ENCODE measurements at places on chromosomes 2 and 18.
A peak's percentile ranks its signal among the peaks of the same experiment; 100 is the strongest.

DNA sequence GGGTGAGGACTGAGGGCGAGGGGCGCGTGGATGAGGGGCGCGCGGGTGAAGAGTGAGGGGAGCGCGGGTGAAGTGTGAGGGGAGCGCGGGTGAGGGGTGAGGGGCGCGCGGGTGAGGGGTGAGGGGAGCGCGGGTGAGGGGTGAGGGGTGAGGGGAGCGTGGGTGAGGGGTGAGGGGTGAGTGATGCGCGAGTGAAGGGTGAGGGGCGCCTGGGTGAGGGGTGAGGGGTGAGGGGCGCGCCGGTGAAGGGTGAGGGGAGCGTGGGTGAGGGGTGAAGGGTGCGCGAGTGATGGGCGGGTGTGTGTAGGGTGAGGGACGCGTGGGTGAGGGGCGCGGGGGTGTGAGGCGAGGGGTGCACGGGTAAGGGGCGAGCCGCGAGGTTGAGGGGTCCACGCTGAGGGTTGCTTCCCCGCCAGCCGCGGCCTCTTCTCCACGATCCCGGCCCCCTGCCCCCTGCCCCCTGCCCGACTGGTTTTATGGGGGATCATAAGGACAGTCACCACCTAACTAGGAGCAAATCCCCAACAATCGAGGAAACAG, 1.1 kb upstream of the SLC66A2 start:
- no peak for DNase-seq

DNA sequence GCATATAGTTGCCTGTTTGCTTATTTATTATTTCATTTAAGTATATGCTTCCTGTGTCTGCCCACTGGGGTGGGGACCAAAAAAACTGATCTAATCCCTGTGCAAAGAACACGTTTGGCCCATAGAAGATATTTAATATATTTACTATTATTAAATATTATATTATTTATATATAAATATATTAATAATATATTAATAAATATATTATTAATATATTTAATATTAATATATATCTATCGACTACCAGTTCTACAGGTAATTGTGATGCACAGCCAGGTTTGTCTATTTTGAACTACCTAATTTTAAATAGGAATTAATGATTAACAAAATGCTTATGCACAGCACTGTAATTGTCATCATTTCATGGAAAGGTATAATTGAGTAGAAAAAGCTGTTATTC, 288.9 kb upstream of the LYPD1 start:
- no peak for DNase-seq

GRCh38 chr2:31812051-31812798, 198.6 kb downstream of the MEMO1 start:
- DNase-seq = no peak

DNA sequence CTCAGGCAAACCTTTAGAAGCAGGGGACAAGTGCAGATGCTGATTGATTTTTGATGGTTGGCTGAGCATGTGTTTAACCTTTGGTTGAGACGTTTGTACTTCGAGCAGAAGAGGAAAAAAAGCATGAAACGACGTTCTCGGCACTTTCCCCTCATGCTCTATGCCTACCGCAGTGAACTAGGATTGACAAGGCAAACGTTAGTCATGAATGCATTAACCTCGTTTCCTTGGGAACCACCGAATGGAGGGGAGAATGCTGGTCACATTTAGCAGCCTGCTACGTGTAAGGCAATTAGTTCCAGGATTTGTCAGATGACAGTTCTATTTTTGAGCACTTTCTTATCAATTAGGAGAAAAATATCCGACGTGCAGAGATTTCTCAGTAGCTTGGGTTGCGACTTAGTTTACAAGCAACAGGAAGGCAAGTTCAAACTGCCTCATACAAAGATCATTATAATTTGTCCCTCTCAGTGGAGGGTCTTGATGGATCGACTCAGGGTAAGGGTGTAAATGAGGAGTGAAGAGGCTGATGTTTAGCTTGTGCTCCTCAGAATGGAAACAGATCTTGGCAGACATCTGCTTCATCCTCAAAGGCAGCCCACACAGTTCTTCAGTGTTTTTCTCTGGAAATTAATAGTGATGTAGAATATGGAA, 47.4 kb upstream of the GPR45 start:
- no peak for DNase-seq

DNA sequence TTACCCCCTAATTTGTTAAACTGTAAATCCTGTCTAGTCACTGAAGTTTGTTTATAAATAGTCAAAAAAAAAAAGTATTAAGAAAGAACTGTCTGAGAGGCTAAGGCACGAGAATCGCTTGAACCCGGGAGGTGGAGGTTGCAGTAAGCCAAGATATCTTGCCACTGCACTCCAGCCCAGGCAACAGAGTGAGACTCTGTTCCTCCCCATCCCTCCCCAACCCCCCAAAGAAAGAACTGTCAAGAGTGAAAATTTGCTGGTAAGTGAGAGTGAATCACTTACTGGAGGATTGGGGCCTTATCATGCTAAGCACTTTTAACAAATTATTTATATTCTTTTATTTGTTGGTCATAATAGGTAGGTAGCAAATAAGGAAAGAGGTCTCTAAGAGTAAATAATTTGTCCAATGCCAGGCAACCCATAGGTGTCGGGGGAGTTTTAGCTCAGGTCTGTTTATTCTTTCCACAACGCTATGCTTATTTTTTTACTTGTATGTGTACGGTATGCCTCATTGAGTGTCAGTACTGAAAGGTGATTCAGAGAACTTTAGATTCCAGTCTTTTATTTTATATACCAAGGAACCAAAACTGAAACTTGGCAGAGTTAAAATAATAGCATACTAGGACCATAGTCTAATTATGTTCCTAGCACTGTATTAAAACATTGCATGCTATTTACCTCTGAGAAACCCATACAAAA, 2.5 kb downstream of the TAF4B start:
- no peak for DNase-seq

GRCh38 chr2:34519659-34520058, 920.6 kb upstream of the FAM98A start:
- no peak for DNase-seq

DNA sequence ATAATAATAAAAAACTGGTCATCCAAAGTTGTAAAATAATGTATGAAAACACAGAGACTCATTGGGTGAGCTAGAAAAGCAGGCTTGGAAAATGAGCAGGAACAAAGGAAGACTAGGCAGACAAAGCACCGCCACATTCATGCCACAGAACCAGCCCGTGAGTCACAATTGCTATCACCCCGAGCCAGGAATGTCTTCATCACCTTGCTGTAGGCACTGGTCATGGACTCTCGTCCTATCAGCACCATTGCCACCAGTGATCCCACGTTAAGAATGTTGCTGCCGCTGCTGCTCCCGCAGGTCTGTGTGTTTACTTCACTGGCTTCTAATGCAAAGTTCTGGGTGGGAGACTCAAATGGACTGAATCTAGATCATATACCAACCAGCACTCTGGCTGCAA, 417.9 kb downstream of the PID1 start:
- no peak for DNase-seq

GRCh38 chr2:239626961-239627592, 226.3 kb upstream of the HDAC4 start:
- no peak for DNase-seq

DNA sequence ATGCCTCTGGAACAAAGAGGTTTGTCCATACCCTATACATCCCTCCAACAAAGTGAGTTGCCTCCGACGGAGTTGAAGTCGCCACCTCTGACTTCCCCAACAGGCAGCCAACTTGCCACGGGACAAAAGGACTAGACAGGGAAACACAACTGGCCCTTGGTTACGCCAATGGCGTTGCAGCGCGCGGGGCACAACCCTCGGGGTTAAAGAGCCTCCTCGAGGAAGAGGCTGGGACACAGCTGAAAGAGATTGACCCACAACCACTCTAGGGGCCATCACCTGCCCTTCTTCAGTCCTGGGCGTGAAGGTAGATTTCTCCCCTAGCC, 545 bp downstream of the GTF3C2 start:
- DNase-seq = peak; percentile 46

DNA sequence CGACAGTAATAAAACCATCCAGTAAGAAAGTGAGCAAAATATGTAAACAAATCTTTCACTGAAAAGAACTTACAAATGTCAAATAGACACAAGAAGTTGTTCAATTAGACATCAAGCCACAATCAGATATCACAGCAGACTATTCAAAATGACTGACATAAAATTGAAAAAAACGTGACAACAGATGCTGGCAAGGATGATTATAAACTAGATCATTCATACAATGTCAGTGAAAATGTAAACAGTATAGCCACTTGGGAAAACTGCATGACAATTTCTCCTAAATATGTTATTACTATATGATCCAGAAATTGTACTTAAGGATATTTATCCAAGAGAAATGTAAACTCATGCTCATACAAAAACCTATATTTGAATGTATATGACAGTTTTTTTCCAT, 609.4 kb upstream of the CNTNAP5 start:
- no peak for DNase-seq

- no peak for DNase-seq
Measured at GRCh38 chr2:3516831-3517230, 2.5 kb downstream of the ADI1 start.

- DNase-seq = no peak
Measured at GRCh38 chr18:34796035-34796657, 86.0 kb downstream of the DTNA start.

DNA sequence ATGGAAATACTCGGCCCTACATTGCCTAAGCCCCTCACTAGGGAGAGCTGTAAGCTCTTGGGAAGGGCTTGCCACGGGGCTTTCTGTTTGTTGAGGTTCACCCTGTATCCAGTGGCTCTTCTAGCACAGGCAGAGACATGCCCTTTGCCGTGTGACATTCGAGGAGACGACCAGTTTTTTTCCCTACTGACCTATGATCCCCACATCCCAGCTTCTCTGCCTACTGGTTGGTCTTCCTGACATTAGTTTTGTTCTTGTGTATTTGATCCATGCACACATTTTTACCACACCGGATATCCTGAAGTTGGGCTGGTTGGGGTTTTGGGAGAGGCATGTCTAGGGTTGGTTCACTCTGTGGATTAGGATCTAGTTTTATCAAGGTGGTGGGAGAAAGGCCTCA, 69.3 kb downstream of the NPAS2 start:
- DNase-seq = no peak

DNA sequence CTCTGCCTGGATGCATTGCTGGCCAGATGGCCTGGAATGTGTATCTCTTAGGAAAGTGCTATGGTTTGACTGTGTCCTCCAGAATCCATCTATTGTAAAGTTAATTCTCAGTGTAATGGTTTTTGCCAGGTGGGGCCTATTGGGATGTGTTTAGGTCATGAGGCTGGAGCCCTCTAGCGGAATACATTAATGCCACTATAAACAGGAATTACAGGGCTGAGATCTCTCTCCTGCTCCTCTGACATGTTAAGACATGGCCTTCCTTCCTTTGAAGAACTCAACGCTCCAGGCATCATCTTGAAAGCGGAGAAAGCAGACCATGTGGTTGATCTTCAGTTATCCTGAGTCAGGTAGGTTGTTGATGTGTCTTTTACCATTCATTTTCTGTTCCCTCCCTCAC, 276.4 kb downstream of the RPIA start:
- no peak for DNase-seq

DNA sequence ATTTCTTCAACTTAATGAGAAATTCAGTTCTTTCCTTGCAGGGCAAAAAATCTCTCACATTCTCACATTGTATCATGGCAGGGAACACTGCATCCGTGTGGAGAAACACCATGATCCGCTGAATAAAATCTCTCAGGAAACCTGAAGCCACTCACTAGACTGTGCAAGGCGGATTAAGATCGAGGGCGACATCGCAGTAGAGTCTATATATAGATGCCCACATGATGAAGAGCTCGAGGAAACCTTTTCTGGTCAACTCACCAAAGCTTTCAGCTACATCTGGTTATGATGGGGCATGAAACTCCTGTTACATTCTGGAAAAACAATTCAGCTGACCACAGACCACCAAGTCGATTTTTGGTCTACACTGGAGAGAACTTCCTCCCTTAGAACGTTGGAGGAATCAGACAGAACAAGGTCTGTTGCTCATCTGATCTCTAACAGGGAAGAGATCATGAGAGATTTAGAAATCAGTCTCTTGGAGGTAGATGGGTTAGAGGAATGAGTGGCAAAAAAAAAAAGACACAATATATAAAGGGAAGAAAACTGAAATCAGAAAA, 162.9 kb upstream of the ZNF516 start:
- no peak for DNase-seq

- no peak for DNase-seq
Measured at GRCh38 chr18:47075098-47075883, 39.9 kb upstream of the ELOA2 start.

DNA sequence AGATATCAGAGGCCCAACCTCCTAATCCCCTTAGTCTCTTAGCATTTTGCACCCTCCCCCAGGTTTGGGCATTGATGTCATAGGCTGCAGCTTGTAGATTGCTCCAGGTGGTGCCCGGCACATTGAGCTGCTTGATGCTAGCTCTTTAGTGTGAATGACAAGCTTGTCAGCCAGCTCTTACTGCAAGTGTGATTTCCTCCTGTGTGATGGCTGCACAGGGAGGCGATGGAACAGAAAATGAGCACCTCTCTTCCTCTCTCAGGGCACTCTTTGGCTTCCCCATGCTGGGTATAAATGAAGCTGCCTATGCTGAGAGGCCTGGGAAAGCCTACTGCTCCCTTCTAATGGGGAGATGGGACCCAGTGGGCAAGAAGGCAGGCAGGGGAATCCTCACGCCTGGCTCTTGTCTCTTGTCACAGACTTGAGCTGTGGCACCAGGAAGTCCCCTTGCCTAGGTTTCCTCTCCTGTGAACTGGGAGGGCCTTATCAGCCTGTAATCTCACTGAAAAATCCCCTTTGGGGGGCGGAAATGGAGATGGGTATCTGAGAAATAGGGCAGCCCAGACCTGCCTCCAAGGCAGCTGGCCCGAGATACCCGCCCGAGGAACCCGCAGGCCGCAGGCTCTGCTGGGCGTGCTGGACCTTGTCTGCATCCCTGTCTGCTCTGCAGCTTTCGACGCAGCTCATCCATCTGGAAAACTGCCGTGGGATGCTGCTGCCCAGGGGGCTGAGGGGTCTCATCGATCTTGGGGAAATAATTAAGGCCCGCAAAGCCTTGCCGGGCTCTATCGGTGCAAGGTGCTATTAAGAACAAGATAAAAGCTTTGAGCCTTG, 163.5 kb upstream of the CXCR4 start:
- DNase-seq = no peak

GRCh38 chr2:118496870-118497611, 350.4 kb downstream of the EN1 start:
- DNase-seq = no peak

DNA sequence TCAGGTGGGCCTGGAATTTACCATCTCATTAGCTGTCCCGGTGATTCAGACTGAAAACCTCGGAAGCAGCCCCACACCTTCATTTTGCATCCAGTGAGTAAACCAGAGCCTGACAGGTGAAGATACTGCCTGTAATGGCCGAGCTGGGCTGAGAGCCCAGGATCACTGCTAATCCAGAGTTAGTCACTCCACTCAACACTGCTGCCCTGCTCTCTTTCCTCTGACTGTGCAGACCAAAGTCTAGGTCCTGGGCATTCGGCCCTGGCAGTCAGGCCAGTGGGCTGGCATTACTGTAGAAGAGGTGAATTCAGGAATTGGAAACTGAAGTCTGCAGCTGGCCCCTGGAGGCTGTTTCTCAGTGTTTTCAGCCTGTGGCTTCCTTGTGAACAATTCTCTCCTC, 44.3 kb downstream of the TMEM17 start:
- DNase-seq = no peak

GRCh38 chr2:63856303-63856603, 14.6 kb downstream of the UGP2 start:
- DNase-seq = no peak

All from HEK293T (cell line).